ENCODE measurements at places on chromosomes 7 and 10.
A peak's percentile ranks its signal among the peaks of the same experiment; 100 is the strongest.

DNA sequence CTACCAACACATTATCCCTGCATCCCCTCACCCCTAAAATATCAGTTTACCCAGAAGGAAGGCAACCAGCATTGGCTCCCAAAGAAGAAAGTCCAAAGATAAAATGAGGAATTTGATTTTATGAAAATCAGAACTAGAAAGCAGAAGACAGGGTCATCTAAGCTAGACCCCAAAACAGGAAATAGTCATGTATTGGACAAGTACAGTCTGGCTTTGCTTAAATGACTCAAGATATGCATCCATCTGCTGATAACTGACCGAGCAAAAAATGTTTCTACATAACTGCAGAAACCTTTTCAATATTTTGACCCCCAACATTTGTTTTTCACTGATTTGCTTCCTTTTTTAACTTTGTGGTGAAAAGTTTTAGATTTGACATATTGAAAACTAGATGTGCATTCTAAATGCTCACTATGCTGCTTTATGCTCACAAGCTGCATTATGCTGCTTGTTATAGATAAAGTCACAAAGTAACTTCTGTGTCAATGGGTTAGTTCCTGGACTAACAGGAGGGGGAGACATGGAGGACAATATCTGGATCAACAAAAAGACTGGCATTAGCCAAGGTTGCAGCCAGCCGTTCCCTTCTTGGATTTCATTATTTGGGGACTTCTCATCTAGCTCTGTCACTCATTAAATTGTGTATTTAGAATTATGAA, 227.0 kb downstream of the INHBA start:
- DNase-seq, result no peak

- no peak for DNase-seq
These were observed 774.5 kb upstream of the LRRTM3 start for GRCh38 chr10:66151346-66151745.

GRCh38 chr10:132139526-132139925, 47.2 kb upstream of the DPYSL4 start:
- no peak for DNase-seq

GRCh38 chr7:83143107-83143506, 19.6 kb downstream of the PCLO start:
- DNase-seq, result no peak

DNA sequence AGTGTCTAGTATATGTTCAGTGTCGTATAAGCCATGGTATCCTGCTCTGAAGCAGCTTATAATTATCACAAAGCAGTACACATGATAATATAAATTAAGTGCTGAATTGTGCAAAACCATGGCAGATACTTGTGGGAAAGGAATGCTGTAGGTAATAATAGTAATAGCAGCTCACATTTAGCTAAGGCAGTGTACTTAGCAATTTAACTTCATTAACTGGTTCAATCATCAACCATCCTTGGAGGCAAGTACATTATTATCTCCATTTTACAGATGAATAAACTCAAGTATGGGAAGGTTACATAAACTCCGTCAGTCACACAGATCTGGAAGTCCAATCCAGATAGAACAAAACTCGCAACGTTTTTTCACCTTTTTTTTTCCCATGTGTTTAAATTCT, 21.6 kb upstream of the RNF148 start:
- no peak for DNase-seq

DNA sequence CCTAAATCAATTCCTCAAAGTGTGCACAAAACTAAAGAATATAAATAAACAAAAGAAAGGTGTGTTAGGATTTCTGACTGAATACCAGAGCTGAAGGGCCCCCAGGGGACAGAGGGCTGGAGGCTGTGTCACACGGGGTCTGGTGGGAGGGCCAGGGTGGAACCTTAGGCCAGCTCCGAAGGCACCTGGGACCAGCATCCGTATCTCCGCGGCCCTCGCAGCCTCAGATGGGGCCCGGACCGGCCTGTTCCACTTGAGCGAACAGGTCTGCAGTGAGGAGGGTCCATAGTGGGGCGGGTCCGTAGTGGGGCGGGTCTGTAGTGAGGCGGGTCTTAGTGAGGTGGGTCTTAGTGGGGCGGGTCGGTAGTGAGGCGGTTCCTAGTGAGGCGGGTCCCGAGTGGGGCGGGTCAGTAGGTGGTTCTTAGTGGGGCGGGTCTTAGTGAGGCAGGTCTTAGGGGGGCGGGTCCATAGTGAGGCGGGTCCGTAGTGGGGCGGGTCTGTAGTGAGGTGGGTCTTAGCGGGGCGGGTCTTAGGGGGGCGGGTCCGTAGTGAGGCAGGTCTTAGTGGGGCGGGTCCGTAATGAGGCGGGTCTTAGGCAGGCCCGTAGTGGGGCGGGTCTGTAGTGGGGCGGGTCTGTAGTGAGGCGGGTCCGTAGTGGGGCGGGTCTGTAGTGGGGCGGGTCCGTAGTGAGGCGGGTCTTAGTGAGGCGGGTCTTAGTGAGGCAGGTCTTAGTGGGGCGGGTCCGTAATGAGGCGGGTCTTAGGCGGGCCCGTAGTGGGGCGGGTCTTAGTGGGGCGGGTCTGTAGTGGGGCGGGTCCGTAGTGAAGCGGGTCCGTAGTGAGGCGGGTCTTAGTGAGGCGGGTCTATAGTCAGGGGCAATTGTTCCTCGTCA, 15.1 kb downstream of the GPR146 start:
- peak; percentile 28 for DNase-seq

GRCh38 chr10:77507291-77507880, 130.2 kb downstream of the KCNMA1 start:
- DNase-seq, result no peak

DNA sequence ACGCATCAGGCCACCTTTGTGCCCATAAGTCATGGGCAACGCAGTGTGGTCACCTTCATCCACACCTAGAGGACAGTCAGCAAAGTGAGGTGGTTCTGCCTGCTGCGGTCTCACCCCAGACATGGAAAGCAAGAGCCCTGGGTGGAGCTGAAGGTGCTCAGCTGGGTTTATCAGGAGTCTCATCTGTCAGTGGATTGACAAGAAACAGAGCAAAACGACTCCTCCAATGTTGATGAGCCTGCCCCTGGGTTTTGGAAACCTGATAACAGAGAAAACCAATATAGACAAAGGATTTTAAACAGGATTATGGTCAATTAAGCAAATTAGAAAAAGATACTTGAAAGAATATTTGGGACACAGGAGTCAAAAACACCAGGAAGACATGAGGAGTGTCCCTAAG, 229.3 kb upstream of the PRSS58 start:
- no peak for DNase-seq

GRCh38 chr7:156673454-156673853, 32.9 kb downstream of the RNF32 start:
- DNase-seq, result no peak
